ENCODE measurements at places on chromosomes 7 and 10.

GRCh38 chr10:22911889-22912762 is 15.7 kb upstream of the ARMC3 start:
- peak; percentile 81 for DNase-seq

- no peak for DNase-seq
These were observed 104.7 kb downstream of the PHF14 start for GRCh38 chr7:11078247-11078834.

- DNase-seq = no peak
These were observed 1.8 kb upstream of the SP8 start for GRCh38 chr7:20788420-20788990.

DNA sequence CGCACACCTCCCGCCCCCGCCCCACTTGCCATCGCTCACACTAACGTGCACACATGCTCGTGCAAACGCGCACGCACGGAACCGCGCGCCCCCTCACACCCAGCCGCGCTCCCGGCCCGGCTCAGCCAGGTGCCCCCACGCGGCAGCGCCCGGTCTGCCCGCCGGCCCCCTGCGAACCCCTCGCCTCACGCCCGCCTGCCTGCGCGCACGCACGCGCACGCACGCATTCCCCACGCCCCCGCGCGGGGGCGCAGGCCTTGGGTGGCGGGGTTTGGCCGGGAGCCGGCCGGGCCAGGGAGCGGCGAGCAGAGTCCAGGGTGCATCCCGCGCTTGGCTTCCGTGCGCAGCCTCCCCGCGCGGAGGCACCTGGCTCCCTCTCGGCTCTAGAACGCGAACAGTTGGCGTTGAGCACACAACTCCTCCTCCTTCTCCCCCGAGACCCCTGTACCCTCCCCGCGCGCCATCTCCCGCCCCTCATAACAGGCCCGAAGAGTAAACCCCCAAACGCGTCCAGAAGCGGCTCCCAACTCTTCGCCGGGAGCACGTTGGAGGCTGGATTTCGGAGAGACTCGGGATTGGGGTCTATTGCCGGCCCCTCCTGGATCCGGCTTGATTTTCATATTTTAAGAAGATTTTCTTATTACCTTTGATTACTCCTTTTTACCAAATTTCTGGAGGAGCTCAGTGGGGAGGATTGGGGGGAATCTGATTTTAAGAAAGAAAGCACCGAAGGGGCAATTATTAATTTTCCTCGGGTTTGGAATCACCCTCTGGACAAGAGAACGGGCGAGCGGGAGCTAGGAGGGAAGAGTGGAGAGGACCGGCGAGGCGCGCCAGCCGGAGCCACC is 527 bp upstream of the SORCS3 start:
- no peak for DNase-seq

DNA sequence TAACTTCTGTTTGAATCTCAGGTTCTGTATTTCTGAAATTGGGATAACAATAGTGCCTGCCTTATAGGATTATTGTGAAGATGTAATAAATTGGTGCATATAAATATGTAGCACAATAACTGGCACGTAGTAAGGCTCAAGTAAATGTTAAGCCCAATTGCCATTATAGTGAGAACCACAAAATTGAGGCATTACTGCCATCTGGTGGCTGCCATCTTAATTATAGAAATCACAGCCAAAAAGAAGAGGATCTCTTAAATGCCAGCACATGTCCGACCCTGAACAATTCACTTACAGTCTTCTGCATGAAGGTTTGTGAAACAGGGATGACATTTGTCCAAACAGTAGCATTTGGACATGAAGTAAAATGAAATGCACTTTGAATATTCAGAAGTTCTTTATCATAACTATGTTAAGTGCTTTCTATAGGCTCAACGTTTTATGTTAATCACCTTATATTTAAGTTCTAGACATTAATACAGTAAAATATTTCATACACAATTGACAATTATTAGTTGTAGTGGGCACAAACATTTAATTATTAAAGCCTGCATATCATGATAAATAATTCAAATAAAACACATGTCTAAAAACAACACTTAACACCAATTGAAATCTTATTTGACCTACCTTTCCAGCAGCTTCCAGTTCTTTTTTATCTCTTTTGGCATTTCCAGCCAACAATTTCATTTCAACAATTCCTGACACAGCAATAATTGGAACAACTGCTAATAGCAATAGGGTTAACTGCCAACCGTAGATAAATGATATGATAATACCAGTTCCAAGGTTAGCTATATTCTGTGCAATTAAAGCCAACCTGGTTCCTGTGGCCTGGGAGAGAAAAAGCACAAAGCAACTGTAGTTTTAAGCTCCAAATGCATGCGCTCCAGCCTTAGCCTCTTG is 58.5 kb downstream of the ABCB4 start:
- DNase-seq = peak; percentile 89

GRCh38 chr7:34155220-34155908 is 250.0 kb downstream of the BMPER start:
- DNase-seq = peak; percentile 16

DNA sequence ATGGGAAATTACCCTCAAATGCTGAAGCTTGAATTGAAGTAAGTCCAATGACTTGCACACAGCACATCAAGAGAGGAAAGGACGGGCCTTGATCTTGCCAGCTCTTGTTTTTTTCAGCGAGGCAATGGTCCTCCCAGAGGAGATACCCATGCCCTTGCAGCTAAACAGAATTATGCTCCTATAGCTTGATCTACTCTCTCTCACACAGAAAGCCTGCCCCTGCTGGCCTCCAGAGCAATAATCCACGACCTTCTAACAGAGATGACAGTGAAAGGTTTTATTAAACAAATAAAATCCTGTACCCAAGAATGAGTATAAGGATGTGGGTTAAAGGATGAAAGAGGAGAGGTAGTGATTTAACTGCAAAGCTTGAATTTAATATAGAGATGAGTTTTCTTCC is 268.0 kb downstream of the ADRA2A start:
- DNase-seq = peak; percentile 70

DNA sequence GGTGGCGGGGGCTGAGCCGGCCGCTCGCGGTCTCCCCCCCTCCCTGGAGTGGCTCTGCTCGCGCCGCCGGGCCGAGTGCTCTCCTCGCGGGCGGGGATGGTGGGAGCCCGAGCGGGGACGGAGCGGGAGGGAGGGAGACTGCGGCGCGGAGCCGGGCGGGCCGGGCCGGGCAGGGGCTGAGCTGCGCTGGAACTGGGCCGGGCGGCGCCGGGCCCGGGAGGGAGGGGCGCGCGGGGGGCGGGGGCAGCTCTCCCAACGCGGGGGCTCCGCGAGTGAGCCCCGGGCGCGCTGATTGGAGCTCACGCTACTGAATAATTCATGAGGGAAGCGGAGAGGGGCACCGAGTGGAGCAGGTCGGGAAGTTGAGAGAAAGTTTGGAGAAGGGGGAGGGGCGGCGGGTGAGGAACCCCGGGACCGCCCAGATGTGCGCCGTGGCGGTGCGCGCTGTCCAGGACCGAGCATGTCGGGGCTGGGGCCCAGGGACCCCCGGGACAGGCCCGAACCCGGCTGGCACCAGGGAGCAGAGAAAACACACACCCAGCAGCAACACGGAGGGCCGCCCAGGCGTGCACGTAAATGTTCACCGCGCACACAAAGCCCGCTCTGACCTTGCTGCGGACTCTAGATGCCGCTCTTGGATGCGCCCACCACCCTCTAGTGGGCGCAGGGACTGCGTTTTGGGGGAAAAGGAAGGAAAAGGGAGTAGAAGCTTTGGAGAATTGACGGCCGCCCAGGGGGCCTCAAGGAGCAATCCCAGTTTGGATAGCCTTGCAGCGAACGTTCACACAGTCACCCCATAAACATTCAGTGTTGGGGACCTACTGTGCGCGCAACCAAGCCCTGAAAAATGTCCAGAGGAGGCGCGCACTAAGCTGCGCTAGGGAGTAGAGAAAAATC is at the start of gene EPHB4:
EPHB4 (minus strand) TSS at position 194 of the 897 bp plus-strand sequence. CDS start 493 bp downstream, outside the sequence.
- peak; percentile 96 for DNase-seq

DNA sequence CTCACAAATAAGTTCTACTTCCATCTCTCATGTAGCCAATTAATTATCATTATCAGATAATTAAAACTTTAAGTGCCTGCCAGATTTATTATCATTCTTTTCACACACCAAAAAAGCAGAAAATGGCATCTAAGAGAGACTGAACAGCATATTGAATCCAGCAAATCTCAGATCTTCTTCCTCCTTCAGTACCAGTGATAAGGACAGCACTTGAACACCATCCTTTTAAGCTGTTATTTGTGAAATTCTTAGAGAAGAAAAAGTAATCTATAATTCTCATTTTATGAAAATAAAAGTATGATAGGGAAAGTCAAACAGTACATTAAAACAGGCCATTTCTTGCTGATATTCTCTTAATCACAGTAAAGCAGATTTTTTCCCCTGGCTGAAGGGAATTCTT is 104.5 kb downstream of the ELAPOR2 start:
- DNase-seq = no peak

DNA sequence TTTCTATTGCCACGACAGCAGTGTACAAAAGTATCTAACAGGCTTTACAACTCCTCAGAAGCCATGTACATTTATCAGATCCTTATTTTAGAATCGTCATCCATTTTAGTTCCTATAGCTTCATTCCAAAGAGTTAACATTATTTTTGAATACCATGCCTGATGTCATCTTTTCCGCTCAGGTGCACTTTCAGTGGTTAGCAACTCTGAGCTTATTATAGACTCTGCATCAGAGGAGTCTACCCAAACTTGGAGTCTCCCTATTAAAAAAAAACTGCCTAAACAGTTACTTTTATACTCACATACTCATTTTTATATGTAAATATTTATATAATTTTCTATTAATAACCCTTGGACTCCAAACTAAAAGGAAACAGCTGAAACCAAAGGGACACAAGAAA is 31.6 kb upstream of the PRSS37 start:
- DNase-seq = no peak
